ENCODE measurements at places on chromosomes 4 and X.

GRCh38 chr4:184094532-184095159 lies 123.0 kb downstream of the ENPP6 start:
- DNase-seq = no peak

DNA sequence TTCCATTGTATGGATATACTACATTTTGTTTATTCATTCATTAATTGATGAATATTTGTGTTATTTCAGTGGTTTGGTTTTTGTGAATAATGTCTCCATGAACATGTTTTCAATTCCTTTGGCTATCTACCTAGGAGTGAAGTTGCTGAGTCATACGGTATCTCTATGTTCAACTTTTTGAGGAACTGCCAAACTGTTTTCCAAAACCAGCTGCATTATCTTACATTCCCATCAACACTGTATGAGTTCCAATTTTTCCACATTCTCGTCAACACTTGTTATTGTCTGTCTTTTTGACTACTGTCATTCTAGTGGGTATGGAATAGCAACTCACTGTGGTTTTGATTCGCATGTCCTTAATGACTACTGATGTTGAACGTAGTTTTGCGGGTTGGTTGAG lies 388.6 kb upstream of the MAGEB2 start:
- no peak for DNase-seq

DNA sequence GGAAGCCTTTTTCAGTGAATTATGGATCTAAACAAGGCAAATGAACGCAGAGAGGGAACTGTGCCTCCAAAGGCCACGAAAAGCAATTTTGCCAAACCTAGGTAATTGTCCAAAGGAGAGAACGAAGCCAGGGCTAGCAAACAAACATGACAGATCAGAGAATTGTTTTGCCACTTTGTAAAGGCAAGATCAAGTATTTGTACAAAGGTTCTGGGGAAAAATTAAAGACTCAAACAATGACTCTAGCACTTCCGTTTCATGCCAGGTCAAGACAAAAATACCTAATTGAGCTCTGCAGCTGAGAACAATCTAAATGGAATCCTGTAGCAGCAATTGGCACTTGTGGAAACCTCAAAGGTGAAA lies 8.5 kb downstream of the RBM47 start:
- DNase-seq = no peak

DNA sequence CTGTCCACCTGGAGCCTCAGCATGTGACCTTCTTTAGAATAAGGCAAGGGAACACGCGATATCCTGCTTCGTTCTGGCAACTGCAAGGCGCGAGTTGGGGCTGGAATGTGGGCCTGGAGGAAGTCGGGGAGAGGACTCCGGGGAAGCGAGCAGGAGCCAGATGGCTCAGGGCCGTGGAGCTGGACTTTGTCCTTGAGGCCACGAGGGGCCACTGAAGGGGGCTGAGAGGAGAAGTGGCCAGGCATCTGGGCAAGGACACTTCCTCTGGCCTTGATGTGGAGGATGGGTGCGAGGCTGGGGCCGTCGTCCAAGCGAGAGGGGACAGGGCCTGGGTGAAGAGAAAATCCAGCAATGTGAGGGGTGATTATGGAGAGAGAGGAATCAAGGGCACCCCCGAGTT lies 12.2 kb upstream of the DUSP9 start:
- DNase-seq = no peak

DNA sequence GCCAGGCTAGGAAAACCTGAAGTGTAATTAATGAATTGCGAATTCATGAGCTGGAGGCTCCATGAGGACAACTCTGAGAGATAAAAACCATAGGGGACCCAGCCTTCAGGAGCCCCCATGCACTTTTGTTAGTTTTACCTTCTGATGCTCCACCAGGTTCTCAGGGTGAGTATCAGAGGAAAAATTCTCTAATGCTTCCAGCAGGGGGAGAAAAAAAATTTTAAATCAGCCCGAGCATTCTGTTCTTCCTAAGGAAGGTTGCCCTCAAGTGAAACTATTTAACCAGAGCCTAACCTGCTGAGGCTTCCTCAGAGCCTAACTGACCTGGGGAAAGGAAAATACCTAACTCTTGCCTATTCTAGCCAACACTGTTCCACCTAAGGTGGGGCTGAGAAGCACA lies 552.6 kb downstream of the PPARGC1A start:
- no peak for DNase-seq

DNA sequence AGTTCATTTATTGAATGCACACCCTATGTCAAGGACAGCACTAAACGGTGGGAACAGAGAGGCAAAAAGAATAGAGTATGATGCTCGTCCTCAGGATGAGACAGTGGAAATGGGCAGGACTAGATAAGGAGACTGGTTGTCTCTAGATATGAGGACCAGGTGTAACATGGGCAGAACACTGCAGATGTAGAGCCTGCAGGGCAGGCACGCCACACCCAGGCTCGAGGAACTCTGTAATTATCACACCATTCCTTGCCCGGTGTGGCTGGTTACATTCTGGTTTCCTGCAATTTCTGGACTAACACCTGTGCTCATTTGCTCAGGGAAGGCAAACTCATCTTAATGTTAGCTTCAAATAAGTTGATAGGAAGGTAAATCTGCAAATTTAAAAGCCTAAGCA lies 334.4 kb downstream of the DHX15 start:
- no peak for DNase-seq

DNA sequence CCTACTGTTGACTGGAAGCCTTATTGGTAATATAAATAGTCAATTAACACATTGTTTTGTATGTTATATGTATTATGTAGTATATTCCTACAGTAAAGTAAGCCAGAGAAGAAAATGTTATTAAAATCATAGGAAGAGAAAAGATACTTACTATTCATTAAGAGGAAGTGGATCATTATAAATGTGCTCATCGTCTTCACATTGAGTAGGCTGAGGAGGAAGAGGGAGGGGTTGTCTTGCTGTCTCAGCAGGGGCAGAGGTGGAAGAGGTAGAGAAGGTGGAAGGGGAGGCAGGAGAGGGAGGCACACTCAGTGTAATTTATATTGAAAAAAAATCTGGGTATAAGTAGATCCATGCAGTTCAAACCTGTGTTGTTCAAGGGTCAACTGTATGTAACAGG lies 10.6 kb downstream of the CDKL5 start:
- DNase-seq = no peak

DNA sequence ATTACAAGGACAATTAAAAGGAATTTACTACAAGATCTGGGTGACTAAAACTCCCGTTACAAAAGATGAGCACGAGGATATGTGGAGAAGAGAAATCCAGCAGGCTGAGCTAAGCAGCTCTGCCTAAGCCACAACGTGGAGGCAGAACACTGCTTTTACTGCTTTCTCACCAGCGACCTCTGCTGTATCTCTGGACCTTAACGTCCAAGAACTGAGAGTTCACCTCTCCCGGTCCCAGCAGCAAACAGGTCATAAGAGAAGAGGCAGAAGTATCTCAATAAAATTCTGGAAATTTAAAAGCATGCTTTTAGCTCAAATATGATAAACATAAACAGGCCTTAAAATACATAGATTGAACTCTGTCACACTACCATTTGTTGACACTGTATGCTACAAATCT lies 81.0 kb downstream of the ADGRA3 start:
- no peak for DNase-seq

GRCh38 chrX:132956421-132957210 lies 1.8 kb downstream of the HS6ST2 start:
- DNase-seq = peak; percentile 8

DNA sequence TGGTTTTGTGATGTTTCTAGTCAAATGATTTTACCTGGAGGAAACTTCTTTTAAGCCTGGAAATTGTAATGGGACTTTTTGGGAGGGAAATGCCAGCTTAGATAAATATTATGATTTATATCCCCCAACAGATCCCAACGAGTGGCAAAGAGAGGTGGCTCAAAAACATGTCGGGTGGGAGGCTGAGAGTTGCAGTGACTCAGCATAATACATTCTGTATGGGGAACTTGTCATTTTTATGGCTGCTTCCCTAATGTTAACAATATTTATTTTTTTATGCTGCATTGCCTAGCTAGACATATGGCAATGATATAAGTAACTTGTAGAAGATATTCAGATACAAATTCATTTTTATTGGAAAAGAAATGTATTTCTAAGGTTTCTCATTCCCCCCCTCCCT lies 219.0 kb downstream of the ARHGAP10 start:
- no peak for DNase-seq

DNA sequence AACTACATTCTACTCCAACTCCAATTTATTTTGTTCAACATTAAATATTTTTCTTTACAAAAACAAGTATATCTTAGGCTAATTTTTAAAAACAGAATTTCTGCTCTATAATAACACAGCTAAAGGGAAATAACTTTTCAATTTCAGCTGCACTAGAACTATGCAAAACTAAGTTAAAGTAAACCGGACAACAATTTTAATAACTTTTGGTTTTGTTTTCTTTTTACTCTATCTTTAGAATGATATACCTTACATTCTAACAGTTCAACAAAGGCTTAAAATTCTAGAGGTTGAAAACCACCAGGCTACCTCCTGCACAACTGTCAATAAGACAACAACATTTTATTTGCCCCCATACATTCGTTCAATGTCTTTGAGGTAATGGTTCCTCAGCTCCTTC lies 18.7 kb upstream of the KCNE5 start:
- no peak for DNase-seq

GRCh38 chrX:103773445-103773844 lies 3.2 kb upstream of the PLP1 start:
- DNase-seq = no peak

GRCh38 chr4:105843941-105844340 lies 51.3 kb upstream of the NPNT start:
- DNase-seq = no peak

DNA sequence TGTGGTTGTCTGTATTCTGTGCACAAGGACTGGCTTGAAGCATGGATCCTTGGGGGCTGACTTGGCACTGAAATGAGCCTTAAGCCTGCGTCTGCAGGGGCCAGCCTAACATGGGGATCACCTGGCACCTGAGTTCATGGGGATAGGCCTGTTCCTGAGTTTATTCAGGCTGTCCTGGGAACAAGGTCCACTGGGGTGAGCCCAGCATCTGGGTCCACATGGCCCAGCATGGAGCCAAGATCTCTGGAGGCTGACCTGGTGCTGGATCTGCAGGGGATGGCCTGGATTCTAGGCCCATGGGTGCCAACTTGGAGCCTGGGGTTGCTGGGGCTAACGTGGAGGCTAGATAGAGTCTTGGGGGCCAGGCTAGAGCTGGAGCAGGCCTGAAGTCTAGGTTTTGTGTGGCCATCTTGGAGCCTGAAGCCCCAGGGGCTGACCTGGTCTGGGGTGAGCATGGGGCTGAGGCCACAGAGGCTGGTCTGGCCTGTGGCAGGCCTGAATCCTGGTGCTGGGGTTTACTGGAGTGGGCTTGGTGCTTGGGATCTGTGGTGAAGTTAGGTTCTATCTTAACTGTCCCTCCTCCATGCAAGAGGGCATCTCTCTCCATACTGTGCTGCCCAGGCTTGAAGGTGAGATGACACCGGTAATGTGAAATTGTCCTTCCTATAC lies 652 bp upstream of the KLKB1 start:
- DNase-seq = no peak

GRCh38 chr4:108829966-108830492 lies 67.2 kb upstream of the ETNPPL start:
- DNase-seq = no peak

GRCh38 chr4:69773484-69773883 lies 13.1 kb upstream of the SULT1B1 start:
- DNase-seq = no peak

GRCh38 chrX:150692831-150693724 lies at the start of gene MTMR1:
Gene MTMR1, plus strand, starts transcription at chrX:150693396. Its CDS starts 135 bp downstream, at chrX:150693531.
- peak; percentile 58 for DNase-seq

DNA sequence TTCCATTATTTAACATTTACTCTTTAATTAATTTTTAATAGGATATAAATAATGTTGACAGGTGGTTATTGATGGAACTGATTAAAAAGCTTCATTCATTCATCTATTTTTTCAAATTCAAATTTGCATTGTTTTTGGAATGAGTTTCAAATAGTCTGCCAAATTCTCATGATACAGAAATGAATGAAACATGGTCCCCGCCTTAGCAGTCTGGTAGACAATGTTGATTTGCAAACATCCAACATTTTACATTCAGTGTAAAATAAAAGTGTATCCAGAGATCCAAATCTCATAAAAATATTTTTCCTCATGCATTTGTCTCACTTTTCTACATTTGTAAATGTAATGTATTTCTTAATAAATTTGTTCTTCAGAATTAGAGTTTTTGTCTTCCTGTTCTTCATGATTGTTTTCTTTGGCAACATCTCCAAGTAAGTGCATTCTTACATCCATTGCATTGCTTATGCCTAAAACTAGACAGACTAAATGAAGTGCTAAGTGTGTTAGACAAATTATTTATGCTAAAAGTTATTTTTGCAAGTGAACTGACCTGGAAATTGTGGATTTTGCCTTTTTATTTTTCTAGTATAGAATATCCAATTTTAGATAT lies 142.3 kb downstream of the PCDH18 start:
- no peak for DNase-seq

DNA sequence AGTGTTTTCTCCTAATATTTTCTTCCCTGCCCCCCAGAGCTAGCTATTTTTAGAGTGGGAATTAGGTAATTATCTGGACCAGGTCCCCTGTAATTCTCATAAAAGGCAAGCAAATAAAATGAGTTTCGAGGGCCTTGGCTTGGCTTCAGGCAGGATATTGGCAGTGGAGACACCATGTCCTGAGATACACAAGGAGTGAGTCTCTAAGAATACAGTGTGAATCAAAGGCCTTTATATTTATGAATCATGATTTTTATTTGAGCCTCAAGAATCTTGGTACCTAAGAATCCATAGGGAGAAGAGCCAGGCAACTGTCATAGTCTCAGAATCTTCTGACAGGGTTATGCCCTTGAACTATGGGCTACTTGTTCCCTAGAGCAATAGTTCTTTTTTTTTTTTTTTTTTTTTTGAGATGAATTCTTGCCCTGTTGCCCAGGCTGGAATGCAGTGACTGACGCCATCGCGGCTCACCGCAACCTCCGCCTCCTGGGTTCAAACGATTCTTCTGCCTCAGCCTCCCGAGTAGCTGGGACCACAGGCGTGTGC lies 205.4 kb downstream of the LDB2 start:
- no peak for DNase-seq

GRCh38 chrX:18828832-18829404 lies 121.5 kb downstream of the PPEF1 start:
- peak; percentile 6 for DNase-seq

GRCh38 chr4:158133551-158133950 lies 39.3 kb downstream of the GASK1B start:
- DNase-seq = no peak

GRCh38 chr4:154427149-154427548 lies 64.5 kb downstream of the DCHS2 start:
- no peak for DNase-seq

GRCh38 chr4:187321711-187322110 lies 598.1 kb upstream of the FAT1 start:
- no peak for DNase-seq

DNA sequence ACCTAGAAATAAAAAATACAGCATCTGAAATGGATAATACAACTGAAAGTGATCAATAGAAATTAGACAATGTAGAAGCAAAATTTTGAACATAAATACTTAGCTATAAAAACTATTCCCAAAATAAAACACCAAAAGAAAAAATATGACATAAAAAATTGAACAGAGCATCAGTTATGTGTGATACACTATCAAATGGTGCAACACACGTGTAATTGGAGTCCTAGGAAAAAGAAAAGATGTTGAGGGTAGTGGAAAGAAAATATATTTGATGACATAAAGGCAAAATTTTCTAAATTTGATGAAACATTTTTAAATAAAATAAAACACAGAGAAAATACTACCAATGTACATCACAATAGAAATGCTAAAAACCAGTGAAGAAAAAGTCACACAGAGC lies 63.1 kb downstream of the NPY2R start:
- DNase-seq = no peak

GRCh38 chr4:105191621-105192210 lies 45.0 kb downstream of the TET2 start:
- DNase-seq = peak; percentile 10

GRCh38 chr4:162793571-162793970 lies 373.1 kb downstream of the NAF1 start:
- DNase-seq = no peak
